ENCODE measurements at places on chromosomes 2 and 18.

- no peak for DNase-seq
These were observed 126.0 kb downstream of the LPIN1 start for GRCh38 chr2:11872247-11872947.

- no peak for DNase-seq
These were observed 36.9 kb downstream of the SCN1A start for GRCh38 chr2:166090908-166091307.

DNA sequence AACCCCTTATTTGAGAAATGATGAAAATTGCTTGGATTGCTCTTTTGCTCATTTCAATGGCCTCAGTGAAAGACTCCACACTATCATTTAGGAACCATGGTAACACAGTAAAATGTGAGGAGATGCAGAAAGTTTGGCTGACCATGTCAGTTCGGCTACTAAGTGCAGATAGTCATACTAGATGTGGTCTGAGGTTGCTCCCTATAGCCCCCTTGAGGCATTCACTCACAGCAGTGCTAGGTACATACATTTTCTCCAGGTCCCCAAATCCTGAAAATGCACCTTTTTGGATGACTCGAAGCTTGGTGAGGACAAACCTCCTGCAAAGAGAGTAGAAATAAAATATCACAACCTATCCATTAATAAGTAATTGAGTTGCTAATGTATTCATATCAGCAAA is 86.3 kb downstream of the FSHR start:
- no peak for DNase-seq

DNA sequence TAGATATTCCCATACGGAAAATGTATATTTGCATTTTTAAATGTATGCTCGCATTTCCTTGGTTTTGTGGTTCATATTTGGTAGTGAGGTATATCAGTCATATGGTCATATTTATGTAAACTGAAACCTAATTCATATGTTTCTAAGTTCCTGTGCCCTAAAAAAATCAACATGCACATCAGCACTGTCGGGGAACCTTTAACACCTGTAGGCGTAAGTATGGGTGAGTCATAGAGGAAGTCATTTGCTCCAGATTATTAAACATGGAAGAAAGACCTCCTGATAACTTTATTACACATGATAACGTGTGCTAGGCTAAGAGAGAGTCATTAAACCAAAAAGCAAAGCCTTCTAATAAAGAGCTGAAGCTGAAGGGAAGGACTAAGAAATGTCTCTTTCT is 437.7 kb downstream of the NRXN1 start:
- no peak for DNase-seq

DNA sequence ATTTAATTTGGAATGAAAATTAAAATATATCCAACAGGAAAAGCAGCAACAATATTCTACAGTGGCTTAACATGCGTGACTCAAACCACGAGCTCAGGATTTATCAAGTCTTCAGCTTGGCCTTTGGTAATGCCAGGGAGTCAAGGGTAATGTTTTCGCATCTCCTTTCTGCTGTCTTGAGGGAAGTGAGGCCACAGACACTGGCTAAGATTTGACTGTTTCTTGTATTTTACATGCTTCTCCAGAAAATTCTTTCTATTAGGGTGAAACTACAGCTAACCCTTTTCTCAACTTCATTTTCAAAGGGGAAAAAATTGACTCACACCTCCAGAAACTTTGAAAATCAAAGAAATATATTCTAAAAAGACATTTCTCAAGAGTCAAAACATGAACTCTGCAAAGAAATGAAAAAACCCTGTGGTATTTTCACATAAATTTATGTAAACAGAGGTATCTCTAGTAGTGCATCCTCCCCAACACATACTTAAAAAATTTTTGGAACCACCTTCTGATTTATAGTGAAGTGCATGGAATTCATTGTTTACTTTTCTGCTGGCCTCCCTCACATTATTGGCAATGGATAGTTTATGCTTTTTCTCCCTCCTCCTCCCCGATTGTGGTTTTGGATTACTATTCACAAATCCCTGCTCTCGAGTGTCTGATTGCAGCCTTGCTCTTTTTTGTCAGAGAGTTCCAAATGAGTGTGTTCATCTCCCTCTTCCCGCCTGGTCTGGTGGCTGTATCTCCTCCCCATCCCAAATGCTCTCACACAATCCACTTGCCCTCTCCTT is 48.7 kb downstream of the DPP4 start:
- peak; percentile 73 for DNase-seq

DNA sequence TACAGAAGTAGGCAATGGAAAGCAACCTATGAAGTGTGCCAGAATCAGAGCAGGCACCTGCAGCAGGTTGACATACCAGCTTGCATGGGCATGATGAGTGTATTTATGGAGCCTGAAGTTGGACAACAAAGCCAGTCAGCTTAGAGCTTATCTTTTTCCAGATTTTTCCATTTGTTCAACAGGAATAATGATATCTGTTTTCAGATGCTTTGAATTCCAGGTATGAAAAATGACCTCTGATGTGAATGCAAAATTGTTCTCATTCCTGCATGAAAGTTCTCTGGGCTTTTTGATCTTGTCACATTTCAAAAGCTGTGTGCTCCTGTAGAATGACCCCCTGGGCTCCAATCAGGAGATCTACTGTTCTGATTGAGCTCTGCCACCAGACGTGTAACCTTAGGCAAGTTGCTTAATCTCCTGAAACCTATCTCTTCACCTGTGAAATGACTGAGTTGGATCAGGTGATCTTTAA is 38.2 kb upstream of the VIT start:
- DNase-seq: no peak

- no peak for DNase-seq
These were observed 42.6 kb upstream of the HNRNPA3 start for GRCh38 chr2:177169810-177170514.

- peak; percentile 61 for DNase-seq
These were observed 4.7 kb downstream of the NRP2 start for GRCh38 chr2:205686783-205687640.

DNA sequence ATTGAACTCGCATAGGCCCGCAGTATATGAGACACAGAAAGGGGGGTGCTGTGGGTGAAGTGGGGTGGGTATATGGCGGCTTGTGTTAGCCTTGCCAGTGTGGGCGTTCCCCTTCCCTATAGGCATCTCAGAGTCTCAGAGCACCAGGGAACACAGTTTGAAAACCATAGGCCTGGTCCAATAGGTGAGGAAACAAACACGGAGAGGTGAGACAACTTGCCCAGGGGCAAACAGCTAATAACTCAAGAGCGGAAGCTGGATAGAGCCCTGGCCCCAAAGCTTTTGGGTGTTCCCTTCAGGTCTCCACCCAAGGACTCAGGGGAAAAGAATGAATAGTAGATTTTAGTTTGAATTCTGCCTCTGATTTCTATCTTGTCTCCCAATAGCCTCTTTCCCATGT is 7.9 kb downstream of the LIPG start:
- no peak for DNase-seq

GRCh38 chr18:25141399-25141798 is 210.6 kb downstream of the ZNF521 start:
- no peak for DNase-seq

GRCh38 chr2:221563270-221563985 is 8.7 kb downstream of the EPHA4 start:
- DNase-seq: no peak

- no peak for DNase-seq
These were observed 17.6 kb upstream of the KIDINS220 start for GRCh38 chr2:8855010-8855409.

DNA sequence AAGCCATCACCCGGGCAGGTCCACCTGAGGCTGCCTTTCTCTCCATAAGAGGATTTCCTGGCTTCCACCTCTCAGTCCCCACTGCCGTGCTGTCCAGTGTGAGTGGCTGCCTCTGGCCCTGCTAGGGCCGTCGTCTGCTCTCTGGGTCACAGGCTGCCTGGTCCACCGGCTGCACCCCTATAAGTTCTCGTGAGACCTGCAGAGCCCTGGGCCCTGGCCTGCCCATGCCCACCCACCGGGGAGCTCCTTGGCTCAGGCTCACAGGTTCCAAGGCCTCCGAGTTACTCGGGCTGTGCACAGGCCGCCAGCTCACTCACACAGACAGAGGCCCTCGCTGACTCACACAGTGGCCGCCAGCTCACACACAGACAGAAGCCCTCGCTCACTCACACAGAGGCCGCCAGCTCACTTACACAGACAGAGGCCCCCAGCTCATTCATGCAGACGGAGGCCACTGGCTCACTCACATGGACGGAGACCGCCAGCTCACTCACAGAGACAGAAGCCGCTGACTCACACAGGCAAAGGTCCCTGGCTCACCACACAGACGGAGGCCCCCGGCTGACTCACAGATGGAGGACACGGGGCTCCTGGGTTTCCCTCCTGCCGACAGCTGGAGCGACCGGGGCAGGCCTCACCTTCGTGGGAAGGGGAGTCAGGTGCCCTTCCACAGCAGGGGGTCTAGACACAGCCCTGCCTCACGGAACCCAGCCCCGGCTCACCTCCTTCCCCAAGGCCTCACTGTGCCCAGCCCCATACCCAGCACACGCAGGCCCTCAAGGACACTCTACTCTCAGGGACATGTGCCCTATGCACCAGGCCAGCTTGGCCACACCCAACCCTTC is 334.1 kb upstream of the MYT1L start:
- DNase-seq: peak; percentile 56

- peak; percentile 85 for DNase-seq
These were observed 77.1 kb downstream of the SPATS2L start for GRCh38 chr2:200383380-200384110.

DNA sequence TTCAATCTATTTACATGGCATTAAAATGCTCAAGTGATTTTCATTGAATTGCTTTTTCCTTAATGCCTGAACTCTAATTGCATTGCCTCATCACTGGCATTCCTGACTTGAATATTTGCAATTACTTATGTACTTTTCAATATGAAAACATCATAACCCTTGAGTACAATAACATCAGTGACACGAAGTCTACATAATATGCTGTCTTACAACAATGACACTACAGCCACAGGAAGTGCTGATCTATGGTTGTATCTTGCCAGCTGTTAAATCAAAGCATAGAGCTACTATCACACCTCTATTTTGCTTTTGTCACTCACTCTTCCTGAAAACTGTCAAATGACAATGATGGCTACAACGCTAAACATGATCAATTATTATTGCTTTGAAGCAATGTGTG is 156.9 kb downstream of the CCDC102B start:
- no peak for DNase-seq

GRCh38 chr2:164597983-164598382 is 23.3 kb downstream of the GRB14 start:
- DNase-seq: no peak

GRCh38 chr2:175227393-175227792 is 45.9 kb upstream of the ATP5MC3 start:
- DNase-seq: no peak

DNA sequence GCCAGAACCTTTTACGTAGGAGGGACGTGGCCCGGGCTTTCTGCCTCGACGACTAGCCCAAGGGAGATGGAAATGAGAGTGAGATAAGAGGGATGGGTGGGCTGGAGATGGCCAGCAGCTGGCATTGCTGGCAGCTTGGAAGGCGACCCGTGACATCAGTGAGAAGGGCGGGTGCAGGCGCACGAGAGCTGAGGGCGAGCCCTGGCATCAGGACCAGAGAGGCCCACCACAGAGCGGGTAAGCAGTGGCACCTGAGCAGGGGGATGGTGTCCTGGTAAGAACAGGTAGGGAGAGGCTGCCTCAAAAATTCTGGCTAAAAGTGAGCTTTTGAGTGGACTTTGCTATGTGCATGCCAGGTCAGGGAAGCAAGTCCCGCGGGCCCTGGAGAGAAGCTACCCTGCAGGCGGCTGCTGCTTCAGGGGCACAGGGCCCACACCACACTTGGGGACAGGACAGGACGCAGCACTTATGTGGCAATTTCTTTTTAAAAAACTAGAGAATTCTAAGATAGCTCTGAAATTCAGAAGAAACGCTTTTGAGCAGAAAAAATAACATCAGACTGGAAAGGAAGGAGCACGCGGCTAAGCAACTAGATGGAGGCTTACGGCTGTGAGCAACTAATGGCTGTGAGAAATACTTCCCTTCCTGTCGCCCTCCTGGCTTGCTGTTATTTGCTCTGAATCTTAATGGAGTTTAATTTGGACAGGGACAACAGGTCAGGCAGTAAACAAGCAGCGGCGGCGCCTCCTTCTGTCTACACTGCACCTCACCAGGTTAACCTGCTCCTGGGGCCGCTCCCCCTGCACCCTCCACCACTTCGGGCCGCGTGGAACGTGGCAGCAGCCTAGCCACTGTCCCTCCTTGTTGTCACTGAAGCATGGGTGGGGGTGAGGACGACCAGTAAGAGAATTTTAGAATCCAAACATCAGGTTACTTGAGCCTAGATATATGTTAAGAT is 20.5 kb downstream of the THAP4 start:
- DNase-seq: no peak

GRCh38 chr2:134098321-134098720 is 155.6 kb upstream of the MGAT5 start:
- DNase-seq: no peak

- no peak for DNase-seq
These were observed 300.7 kb upstream of the UBE2E3 start for GRCh38 chr2:180679693-180680092.

DNA sequence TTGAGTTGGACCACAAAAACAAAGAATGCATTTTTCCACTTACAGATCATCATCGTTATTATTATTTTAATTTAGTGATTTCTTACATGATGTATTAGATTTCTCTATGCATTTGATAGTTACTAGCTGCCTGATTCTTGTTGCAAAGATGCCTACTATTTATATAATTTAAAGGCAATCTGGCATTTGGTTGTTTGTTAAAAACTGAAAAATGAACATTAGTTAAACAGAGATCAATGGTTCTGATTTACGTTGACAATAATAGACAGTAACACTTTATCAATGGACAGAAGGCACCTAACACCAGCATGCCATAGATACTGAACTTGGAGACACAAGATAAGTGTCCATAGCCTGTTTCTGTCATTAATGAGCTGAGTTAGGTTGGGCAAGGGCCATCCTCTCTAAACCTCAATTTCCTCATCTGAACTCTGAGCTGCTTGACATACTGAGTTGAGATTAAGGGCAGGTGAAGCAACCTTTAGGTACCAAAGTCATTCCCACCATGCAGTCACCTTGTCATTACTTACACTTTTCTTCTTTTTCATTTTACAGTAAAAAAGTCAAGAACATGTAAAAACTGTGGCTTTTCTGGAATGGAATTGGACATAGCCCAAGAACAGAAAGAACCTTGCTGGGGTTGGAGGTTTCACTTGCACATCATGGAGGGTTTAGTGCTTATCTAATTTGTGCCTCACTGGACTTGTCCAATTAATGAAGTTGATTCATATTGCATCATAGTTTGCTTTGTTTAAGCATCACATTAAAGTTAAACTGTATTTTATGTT is 3.1 kb downstream of the CCL20 start:
- no peak for DNase-seq

- peak; percentile 87 for DNase-seq
These were observed 310.9 kb downstream of the PRKCE start for GRCh38 chr2:45962177-45962921.

- no peak for DNase-seq
These were observed 169.2 kb downstream of the TRIM43 start for GRCh38 chr2:95760806-95761525.

GRCh38 chr2:237898057-237898414 is 38.6 kb downstream of the RAMP1 start:
- DNase-seq: no peak

All from muscle of leg (tissue), 16 donors.